ENCODE measurements at places on chromosomes 13 and 19.

DNA sequence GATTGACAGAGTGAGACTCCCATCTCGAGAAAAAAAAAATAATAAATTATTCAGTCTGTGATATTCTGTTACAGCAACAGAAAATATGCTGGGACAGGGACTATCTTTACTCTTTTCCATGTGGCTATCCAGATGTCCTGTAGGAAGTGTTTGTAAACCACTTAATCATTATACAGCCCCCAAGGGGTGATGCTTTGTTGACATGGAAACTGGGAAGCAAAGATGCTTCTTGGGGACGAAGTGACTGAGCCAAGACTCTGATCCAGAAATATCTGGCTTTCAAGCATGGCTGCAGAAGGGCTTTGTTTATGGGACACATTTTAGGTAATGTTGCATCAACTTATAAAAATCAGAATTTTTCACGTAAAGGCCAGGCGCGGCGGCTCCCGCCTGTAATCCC is 5.4 kb downstream of the ZNF8 start:
- DNase-seq = no peak

DNA sequence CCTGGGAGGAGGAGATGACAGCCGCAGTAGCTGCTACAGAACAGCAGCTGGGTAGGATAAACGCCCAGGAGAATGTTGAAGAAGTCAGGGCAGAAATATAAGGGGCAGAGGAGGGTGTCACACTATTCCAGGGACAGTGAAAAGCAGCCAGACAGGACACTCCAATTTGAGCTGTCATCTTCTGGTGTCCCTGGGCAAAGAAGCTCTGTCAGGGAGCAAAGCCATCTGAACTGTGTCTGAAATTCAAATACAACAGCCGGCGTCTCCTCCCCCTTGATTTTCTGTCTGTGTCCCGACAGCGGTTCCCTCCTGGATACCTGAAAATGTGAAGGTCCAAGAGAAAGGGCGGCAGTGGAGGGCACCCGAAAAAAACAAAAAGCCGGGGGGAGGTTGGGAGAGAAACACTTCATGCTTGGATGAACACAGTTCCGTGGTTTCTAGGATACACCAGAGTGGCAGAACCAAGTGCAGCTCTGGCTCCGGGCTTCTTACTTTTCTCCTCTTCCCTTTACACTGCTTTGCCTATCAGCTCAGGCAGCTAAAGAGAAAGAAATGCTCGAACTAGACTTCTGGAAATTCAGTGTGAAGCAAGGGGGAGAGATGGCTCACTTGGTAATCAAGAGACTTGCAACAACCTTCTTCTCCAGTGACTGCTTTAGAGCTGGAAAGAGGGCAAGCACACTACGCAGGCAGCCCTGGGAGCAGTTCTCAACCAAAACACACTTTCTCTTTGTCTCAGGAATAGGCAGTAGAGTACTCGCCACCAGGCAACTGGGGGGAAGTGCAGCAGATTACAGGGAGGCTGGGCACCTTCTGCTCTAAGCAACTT is 465.6 kb downstream of the ITGBL1 start:
- no peak for DNase-seq

DNA sequence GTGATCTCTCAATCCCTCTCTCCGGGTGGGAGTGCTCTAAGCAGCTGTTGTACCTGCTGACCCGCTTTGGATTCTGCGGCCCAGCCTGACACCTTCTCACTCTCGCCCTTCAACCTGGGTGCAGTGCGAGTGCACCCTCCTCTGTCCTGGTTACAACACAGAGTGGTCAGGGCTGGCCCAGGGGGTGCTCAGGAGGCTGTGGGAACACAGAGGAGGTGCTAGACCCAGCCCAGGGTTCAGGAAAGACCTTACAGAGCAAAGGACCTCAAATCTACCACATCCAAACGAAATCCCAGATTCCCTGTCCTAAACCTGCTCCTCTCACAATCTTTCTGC is 23.7 kb downstream of the ZNF175 start:
- DNase-seq = no peak

DNA sequence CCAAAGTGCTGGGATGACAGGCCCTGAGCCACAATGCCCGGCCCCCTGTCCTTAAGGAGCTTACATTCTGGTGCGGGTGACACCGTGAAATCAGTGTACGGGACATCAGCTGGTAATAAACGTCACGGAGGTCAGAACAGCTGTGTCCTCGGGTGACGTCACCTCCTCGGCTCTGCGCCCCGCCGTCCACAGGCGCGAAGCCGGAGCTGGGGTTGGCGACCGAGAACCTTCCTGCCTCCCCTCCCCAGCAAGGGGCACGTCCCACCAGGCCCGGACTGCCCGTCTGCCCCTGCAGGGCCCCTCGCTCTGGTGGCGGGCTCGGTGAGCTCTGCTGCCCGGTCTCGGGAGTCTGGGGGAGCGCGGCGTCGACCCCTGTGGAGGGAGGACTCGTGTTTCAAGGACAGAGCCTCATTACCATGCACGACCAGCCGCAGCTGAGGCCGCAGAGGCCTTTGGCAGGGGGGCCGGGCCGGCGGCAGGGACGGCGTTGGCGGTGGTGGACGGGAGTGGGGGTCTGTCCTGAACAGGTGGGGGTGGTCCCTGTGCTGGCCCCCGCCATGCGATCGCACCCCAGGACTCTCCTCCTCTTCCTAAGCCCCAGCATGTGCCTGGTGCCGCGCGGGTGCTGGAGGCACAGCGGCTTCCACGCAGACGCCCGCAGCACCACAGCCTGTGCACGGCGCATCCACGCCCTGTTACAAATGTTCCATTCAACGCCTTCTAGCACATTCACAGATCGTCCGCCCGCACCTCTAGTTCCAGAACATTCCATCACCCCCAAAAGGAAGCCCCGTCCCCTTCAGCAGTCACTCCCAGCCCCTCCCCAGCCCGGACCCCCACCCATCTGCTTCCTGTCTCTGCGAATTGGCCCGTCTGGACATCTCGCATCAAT is 5.4 kb downstream of the LINGO3 start:
- DNase-seq = no peak

DNA sequence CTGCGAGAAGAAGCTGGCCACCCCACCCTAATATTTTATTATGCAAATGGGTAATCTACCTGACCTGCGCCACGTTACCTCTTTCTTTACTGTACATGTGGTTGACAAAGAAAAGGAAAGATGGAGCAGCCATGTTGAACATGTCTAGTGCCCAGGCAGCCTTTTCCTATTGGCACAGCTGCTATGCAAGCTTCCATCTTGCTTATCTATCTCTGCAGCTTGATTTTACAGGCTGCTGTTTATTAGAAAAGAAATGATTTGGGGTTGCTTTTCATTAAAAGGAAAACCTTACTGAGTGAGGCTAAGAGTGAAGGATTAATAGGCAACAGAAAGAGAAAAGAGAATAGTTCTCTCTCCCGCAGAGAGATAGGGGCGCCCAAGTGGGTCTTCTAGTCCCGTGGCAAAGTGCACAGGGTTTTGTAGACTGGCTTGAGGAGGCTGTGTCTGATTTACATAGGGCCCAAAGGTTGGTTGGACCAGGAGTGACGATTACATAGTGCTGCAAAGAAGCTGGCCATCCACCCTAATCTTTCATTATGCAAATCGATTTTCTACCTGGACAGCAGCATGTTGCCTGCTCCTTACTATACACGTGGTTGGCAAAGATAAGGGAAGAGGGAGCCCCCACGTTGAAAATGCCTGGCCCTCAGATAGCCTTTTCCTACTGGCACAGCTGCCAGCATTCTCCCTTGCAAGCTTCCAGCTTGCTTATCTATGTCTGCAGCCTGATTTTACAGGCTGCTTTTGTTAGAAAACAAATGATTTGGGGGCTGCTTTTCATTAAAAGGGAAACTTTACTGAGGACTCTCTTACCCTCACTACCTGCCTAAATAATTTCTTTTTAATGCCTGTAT is 28.3 kb downstream of the OR10H4 start:
- no peak for DNase-seq

- DNase-seq = no peak
Observed at GRCh38 chr19:1315470-1316166, 29.9 kb downstream of the EFNA2 start.

Data from SW 1271 (cell line).